ENCODE measurements at places on chromosomes 6 and 20.

DNA sequence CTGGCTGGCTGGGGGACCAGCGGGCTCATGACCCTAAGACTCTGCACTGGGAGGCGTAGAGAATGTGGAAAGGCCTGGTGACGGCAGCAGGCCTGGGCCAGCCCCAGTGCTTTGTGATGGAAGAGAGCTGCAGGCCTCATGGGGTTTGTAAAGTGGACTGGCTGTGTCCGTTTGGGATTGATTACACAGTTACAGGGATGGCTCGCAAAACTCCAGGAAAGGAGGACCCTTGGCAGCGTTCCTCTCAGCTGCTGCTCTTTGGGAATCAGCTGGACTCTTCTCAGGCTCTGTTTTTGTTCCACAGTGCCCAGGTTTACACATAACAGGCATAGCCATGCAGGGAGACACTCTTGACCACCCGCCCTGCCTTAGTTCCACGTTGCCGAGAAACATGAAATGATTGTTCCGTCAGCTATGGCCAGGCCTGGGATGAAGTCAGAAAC lies 89.0 kb downstream of the SLX4IP start:
- DNase-seq = no peak

GRCh38 chr6:54910921-54911320 lies 64.3 kb downstream of the FAM83B start:
- no peak for DNase-seq

- DNase-seq = no peak
Observed at GRCh38 chr6:43497129-43497396, 13.1 kb downstream of the LRRC73 start.

GRCh38 chr6:52904562-52905279 lies 4.8 kb downstream of the GSTA3 start:
- DNase-seq = peak; percentile 9

GRCh38 chr20:58600756-58601155 lies 50.3 kb upstream of the STX16 start:
- no peak for DNase-seq

DNA sequence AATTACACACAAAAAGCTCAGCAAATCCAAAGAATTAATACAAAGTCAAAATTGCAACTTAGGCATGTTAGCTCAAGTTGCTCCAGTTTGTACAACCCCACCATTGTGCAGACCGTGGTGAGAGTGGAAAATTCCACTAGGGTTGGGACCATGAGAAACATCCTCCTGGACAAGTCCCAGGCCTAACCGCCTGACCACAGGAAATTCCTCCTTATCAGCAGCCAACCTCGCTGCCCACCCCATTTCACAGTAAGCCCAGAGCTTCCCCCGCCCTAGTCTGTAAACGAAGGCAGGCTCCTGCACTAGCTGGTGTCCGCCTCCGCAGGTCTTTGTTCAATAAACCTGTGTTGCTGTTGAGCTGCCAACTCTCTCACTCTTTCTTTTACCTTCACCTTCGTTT lies 1023.3 kb downstream of the EYS start:
- DNase-seq = peak; percentile 70

DNA sequence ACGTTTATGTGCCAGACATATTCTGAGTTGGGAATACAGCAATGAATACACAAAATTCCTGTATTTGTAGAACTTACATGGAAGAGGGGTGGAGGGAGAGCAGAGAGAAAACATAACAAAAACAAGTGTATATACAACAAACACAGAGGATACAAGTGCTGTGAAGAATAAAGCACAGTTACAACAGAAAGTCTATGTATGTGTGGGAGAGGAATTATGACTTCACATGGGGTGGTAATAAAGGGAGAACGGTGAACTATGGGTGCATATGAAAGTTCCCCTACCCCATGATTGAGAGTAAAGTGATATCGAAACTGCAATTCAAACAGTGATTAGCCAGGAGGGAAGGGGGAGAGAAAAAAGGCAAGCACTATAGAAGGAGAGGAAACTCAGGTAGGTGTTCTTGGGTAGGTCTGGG lies 24.6 kb downstream of the HBS1L start:
- DNase-seq = no peak

- DNase-seq = no peak
Observed at GRCh38 chr6:91330896-91331295, 744.0 kb upstream of the MAP3K7 start.

DNA sequence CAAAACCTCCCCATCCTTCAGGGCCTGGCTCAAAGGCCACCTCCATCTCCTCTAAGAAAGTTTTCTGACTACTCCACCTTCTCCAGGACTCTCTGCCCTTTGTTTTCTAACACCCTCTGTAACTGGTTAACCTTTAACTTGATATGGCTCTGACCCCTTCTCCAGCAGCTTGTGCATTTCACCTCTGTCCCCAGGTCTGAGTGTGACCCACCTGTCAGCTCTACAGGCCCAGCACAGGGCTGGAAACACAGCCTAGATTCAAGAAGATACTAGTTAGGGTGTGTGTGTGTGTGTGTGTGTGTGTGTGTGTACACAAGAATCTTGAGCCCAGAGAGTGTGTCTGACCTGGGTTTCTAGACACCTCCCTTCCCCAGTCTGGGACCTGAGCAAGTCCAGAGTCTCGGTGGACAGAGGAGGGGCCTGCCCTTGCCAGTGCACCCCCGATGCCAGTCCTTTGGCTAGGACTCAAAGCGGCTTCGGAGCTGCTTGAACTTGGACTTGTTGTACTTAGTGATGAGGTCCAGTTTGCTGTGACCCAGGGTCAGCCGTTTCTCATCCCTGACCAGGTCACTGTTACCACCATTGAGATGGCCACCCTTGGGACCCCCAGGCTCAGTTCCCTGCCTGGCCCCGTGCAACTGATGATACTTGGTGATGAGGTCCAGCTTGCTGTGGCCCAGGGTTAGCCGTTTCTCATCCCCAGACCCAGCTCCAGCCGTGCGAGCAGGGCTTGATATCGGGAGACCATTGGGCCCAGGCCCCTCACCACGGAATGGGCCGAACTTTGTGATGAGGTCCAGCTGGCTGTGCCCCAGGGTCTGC lies 1.7 kb upstream of the EIF6 start:
- DNase-seq = no peak

DNA sequence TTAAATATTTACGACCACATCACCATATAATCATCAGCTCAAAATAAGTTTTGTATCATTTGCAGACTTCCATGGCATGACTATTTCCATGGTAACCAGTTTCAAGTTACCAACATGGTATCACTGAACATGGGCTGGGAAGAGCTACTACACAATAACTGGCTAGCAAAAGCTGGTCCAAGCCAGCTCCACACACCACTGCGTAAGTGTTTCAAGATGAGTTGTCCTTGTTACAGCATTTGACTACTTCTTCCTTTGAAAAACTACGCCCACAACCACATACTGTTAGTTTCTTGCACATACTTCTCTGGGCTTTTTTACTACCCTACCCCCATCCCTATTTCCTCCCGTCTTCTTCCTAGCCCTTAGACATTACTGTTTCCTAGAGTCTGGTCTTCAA lies 8.5 kb downstream of the CD164 start:
- DNase-seq = no peak

- DNase-seq = no peak
Observed at GRCh38 chr6:110799189-110799588, 16.1 kb downstream of the CDK19 start.

- no peak for DNase-seq
Observed at GRCh38 chr20:40481337-40481736, 207.7 kb downstream of the MAFB start.

DNA sequence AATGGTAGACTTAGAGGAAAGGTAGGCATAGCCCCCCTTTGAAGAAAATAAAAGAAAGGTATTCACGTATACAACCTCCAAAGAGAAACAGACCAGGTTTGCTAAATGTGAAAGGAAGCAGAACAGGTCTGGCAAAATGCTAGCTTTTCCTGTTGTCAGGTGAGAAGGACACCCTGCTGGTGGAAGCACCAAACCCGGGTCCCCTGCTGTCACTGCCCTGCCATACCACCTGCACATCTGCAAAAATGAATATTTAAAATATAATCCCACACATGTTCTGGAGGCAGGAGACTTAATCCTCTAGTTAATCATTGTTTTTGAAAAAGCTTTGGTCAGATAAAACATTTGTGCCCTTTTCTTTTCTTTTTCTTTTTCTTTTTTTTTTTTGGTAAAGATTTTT lies 48.9 kb upstream of the OLIG3 start:
- DNase-seq = no peak

DNA sequence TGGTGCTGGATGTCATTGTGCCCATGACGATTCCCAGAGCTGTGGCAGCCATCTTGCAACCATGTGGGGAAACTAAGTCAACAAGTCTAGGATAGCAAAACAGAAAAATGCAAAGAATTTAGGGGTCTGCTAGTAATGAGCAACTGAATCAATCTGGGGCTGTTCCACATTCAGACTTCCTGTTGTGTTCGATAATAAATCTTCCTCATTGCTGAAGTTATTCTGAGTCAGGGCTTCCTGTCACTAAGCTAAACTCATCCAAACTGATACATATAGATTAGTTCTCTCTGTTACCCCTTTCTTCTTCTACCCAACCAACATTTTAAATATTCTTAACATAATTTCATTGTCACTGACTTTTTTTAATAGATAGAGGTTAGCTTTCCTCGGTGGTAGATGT lies 205.9 kb downstream of the HACE1 start:
- DNase-seq = peak; percentile 11

DNA sequence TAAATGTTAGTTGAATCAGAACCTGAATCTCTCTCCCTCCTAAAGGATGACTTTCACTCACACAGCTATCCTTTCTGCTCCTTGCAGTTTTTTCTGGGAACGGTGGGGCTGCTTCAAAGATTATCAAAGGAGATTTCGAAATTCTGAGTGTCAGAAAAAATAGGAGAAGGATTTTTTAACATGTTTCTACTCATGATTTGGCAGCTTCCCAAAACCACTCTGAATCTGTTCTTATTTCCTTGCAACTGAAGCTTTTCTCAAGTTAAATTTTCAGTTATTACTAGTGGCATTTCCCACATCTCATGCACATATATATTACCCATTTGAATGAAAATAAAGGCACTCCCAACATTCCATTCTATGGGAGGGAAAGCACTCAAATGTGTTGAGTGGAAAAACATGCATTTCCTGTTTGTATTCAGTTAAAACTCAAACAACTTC lies 123.6 kb downstream of the LCA5 start:
- no peak for DNase-seq
